ENCODE measurements at places on chromosomes 6 and 20.

GRCh38 chr20:32271620-32272019 lies 5.8 kb upstream of the KIF3B start:
- DNase-seq, result no peak

- DNase-seq, result no peak
Observed at GRCh38 chr6:25013246-25013645, 77.5 kb upstream of the RIPOR2 start.

DNA sequence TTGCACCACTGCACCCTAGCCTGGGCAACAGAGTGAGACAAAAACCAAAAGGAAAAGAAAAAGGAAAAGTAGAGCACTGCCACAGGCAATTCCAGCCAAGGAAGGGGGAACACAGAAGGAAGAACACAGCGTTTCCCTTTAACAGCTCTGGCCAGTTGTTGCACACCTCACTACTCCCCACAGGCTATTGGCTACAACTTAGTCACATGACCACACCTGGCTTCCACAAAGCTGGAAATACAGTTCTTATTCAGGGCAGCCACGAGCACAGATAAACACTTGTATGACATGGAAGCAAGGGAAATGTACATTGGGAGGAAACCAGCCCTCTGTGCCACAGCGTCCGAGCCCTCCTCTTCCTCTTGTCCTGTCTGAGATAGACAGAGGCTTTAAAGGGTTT lies 249.0 kb upstream of the JARID2 start:
- DNase-seq, result no peak

DNA sequence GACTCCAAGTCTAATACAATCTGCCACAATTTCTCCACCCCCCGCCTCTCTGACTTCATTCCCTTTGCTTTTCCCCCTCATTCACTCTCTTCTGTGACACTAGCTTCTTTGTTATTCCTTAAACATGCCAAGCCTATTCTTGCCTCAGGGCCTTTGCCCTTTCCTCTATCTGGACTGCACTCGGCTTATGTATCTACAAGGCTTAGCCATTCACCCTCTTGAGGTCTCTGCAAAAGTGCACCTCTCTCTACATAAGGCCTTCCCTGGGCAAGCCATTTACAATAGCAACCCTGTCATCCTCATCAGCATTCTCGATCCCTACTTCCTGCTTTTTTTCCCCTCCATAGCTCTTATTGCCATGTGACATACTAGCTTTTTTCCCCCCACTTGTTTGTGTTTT lies 168.9 kb downstream of the PDSS2 start:
- DNase-seq, result no peak

DNA sequence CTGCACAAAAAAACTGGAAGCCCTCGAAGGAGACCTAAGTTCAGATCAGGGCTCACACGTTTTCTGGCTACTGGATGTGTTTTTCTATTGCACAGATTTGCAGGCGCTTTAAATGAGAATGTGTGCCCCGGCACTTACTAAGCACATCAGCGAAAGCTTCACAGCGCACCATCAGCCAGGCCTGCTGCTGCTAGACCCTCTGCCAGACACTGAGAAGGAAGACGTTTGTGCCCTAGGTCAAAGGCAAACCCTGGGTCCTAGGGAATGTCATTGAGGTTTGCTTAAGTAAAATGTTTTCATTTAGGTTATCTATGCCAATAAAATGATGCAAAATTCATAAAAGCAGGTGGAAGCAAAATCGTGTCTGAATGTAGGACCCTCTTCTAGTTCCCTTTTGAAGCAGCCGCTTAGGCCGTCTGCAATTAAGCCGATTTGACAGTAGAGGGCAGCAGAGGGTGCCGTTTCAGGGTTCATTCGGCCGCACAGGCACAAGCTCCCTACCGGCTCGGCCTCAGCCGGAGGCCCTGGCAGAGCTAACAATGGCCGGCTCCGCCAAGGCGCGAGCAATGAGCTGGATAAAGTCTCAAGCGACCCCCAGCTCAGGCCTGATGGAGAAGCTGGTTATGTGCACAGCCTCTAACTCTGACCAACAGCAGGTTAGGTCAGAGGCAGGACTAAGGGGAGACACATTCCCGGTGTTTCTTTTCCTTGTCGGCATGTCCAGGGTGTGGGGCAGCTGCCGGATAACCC lies 107.2 kb upstream of the FOXA2 start:
- DNase-seq, result peak; percentile 86

DNA sequence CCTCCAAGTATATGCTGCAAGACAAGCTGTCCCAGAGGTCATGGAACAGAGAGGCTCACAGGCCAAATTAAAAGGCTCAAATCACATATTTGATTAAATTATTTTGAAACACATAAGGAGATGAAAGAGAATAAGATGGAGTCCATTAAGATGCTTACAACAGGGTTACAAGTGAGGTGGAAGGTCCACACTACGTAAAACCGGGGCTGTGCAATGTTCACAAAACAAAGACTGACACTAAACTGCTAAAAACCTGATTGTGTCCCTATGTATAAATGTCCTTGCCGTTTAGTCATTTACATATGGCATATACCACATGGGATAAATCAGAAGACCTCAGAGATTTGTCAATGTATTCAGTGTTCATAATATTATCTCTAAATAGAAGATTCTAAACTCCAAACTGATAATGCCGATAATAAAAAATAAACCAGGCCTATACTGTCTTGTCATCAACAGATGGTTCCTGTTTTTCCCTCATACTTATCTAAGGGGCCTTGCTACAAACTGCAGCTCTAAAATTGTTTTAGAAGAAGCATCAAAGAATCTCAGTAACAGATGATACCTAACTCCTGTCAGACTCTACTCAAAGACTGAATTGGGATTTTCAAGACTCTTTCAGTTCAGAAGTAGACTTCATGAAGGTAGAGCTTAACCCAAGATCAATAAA lies 51.8 kb upstream of the RIPOR2 start:
- DNase-seq, result no peak

GRCh38 chr6:57190140-57190539 lies 18.0 kb downstream of the BAG2 start:
- no peak for DNase-seq

- no peak for DNase-seq
Observed at GRCh38 chr6:82843291-82843885, 222.3 kb downstream of the UBE3D start.

GRCh38 chr6:167291623-167292300 lies 647 bp downstream of the UNC93A start:
- no peak for DNase-seq

DNA sequence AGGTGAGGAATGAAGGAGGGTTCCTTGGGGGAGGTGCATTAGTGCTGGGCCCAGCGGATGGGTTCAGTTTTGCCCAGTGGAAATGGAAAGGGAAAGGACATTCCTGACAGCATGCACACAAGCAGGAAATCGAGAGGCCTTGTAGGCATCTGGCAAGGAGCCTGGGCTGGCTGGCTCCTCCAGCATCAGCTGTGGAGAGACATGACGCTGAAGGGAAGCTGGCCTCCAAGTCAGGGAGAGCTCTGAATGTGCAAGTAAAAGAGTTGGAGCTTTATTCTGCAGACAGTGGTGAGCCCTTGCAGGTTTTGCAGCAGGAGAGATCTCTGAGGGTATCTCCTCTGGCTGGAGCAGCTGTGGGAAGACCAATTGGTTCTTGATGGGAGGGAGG lies 154.3 kb downstream of the MRPL14 start:
- DNase-seq, result peak; percentile 95

- no peak for DNase-seq
Observed at GRCh38 chr6:12208190-12208589, 82.0 kb upstream of the EDN1 start.

DNA sequence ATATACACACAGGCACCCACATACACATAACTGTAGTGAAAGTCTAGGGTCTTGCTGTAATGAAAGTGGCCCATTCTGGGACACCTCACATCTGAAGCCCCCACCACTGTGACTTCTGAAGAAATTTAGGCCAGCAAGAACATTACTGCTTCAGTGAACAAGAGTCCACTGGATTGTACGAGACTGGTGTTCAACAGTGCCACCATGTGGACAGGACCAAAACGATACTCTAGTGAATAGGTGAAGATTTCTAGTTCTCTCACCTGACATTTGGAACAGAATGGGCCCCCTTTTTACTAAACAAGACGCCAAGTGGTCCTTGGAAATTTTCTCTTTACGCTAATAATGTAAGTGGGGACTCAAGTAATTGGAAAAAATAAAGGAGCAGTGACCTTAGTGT lies 156.9 kb downstream of the MAFB start:
- no peak for DNase-seq

- DNase-seq, result no peak
Observed at GRCh38 chr20:9036593-9036992, 32.3 kb upstream of the PLCB4 start.

- DNase-seq, result no peak
Observed at GRCh38 chr6:47832386-47833100, 50.7 kb downstream of the OPN5 start.

GRCh38 chr20:4091490-4092479 lies 76.4 kb upstream of the RNF24 start:
- peak; percentile 66 for DNase-seq

GRCh38 chr20:44221368-44221954 lies 10.9 kb upstream of the OSER1 start:
- DNase-seq, result no peak

DNA sequence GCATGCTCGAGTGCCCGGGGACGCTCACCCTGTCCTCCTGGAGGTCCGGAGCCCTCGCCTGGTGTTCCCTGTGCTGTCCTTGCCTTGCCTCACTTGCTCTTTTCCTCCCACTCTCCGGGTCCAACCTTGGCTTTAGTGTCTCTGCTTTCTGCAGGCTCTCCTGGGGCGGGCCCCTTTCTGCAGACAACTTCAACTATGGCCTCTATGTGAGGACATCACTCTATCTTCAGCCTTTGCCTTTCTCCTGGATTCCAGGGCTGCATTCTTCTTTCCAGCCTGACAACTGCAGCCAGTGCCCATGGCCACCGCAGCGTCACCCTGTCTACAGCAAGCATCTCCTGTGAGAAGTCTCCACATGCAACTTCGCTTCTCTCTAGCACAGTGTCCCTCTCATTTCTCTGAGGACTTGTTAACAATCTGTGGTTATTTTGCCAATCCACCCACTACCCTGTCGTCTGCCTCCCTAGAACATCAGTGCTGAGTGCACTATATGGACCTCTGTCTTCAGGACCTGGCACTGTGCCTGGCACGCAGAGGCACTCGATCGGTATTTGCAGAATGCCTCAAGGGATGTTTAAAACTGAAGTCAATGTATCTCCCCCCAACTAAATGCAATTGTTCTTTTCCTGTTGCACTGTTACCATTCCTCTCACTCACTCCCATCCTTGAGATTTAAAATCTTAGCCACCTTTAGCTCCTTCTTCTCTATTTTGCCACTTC lies 35.9 kb downstream of the FOXC1 start:
- no peak for DNase-seq

- no peak for DNase-seq
Observed at GRCh38 chr20:20549267-20549612, 163.2 kb downstream of the RALGAPA2 start.

- DNase-seq, result no peak
Observed at GRCh38 chr6:96286503-96286902, 235.1 kb upstream of the UFL1 start.

DNA sequence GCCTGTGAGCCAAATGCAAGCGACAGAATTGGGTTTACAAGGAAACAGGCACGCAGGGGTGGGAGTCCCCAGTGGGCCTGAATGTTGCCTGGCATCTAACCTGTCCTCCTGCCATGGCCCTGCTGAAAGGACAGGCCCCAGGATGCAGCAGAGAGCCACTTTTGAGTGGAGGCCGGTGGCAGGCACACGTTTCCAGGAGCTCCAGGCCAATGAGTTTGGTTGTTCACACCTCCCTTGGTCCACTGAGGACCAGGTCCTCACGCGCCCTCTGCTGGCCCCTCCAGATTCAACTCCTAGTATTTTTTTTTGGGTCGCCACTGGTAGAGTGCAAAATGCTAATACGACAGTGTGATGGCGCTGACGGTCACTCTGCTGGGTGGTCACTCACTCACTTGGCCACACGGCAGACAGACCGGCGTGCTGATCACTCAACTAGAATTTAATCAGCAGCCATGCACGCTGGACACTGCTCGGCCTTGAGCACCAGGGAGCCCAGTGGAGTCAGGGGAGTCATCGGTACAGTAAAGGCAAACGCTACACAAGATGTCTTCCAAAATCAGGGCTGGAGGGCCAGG lies 81.7 kb upstream of the NFATC2 start:
- peak; percentile 79 for DNase-seq

DNA sequence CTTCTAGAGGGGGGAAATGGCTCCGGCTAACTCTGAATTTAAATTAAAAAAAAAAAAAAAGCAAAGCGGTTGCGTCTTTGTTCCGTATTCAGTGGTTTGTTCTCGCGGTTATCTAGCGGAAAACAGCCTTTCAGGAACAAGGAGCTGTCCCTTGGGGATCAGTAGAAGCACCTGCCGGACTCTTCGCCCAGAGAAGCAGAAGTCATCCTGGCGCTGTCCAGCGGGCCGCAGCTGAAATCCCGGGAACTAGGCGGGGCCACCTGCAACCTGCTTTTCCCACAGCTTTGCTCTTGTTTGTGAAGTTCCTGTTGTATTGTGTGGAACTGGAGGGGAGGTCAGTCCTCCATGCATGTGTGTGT lies 43.9 kb upstream of the GJE1 start:
- DNase-seq, result peak; percentile 48

GRCh38 chr6:77361018-77361417 lies 102.3 kb downstream of the HTR1B start:
- DNase-seq, result no peak

DNA sequence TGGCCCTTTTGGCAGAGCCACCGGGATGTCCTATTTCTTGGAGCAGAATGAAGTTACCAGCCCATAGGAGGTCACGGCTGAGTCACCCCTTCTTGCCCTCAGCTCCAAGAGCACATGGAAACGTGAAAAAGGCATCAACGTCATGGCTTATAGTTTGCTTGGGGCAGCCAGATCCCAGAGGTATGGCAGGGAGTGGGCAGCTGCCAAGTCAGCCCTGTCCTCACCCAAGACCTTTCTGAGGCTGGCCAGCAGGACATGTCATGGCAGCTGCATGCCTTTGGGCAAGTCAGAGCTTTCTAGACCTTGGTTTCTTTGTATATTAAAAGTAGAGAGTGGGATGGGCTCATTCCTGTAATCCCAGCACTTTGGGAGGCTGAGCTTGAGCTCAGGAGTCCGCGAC lies 8.2 kb upstream of the MDFI start:
- DNase-seq, result peak; percentile 15

GRCh38 chr6:37705239-37706051 lies 7.8 kb upstream of the MDGA1 start:
- peak; percentile 92 for DNase-seq

DNA sequence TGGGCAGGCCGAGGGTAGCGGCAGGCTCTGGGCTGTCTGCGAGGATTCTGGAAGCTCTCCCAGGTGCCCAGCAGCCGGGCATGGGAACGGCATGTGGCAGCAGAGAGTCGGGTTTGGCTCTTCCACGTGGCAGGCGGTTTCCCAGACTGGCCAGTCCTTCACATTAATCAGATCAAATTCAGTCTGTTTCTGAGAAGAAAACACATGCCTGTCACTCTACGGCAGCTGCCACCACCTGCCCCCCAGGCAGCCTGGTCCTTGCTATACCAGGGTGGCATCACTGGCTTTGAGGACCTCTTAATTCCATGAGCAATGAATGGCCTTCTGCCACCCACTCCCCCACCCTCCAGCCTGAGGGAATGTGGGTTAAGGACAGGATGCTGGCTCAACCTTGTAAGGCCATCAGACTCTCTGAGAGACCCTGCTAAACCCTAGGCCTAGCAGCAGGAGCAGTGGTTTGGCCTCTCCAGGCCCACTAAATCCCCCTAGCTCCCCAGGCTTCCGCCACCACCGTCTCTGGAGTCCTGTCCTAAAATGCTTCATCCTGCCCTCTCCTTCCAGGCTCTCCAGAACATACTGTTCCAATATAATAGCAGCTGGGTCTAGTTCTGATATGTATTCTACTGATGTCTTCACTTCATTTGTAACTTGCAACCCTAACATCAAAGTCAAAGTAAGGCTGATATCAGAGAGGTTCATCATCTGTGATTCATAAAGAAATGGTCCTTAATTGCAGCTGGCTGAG lies 47.8 kb downstream of the PLCG1 start:
- peak; percentile 15 for DNase-seq
